ENCODE measurements at places on chromosomes 12 and 14.

DNA sequence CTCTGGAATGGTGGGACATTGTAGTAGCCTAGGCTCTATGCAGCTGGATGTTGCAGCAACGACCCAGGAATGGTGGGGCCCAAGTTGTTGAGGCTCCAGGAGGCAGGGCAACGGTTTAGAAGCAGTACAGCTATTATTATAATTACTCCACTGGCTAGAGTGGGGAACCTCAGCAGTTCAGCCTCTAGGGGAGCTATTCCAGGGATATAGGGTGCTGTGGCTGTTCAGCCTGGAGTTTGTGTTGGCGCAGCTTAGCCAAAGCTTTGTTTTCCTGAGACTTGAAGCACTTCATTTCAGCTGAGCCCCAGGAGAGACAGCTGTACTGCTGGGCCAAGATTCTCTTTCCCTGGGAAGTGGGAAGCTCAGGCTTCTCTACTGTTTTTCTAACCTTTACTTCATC, 1023.0 kb upstream of the ATXN7L3B start:
- no peak for DNase-seq

DNA sequence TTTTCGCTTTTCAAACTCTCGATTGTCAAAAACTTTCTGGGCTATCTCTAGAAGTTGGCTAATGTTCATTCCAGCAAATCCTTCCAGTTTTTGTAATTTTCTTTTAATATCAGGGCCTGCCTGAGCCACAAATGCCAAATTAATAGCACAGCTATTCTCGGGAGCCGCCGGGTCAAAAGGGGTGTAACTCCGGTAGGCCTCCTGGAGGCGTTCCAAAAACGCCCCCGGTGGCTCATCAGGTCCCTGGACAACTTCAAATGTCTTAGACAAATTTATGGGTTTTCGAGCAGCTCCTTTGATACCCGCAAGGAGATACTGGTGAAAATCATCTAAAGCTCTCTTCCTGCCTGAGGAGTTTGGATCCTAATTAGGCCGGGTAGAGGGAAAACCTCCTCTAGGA, 117.9 kb upstream of the PZP start:
- DNase-seq = no peak

- peak; percentile 69 for DNase-seq
Measured at GRCh38 chr14:99982537-99983250, 82.5 kb upstream of the EVL start.

- no peak for DNase-seq
Measured at GRCh38 chr14:81682134-81682533, 148.5 kb upstream of the SEL1L start.

- DNase-seq = no peak
Measured at GRCh38 chr14:96265383-96266095, 9.5 kb downstream of the BDKRB1 start.

DNA sequence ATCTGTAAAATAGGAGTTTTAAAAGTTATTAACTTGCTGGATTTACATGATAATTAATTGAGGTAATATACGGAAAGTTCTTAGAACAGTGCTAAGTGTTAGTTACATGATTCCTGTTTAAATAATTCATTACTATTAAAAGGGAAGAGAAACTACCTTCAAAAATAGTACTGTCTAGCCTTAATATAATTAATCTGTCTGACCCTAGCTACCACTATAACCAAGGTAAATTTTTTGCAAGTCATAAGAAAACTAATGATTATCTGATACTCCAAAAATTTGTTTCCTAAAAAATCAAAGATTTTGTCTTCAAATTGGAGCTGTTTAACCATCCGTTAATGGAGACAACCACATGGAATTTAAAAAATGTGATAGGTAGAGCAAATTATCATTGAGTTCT, 294.3 kb upstream of the FBXO33 start:
- DNase-seq = no peak

DNA sequence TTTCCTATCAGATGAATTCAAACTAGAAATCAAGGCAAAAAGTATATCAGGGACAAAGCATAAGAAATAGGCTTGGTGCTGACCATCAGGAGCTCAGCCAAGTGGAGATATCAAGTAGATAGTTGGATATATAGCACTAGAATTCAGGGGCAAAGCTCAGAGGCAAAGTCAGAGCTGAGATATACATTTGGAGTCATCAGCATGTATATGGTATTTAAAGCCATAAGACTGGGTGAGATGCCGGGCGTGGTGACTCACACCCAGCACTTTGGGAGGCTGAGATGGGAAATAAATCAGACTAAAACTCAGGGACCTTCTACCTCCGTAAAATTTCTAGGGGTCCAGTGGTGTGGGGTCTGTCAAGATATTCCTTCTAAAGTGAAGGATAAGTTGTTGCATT, 38.9 kb upstream of the LIMA1 start:
- no peak for DNase-seq

DNA sequence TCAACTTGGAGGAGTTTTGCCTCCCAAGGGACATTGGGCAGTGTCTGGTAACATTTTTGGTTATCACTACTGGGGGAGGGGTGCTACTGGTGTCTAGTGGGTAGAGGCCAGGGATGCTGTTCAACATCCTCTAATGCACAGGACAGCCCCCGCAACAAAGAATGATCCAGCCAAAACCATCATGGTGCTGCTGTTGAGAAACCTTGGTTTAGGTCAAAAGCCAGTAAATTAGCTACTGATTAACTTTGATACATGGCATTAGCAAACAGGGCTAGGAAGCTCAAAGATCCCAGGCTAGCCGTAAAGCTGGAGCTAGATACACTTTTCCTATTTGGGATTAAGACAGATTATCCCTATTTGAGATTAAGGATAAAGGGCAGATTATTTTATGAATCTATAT, 8.8 kb downstream of the ALKBH2 start:
- no peak for DNase-seq

DNA sequence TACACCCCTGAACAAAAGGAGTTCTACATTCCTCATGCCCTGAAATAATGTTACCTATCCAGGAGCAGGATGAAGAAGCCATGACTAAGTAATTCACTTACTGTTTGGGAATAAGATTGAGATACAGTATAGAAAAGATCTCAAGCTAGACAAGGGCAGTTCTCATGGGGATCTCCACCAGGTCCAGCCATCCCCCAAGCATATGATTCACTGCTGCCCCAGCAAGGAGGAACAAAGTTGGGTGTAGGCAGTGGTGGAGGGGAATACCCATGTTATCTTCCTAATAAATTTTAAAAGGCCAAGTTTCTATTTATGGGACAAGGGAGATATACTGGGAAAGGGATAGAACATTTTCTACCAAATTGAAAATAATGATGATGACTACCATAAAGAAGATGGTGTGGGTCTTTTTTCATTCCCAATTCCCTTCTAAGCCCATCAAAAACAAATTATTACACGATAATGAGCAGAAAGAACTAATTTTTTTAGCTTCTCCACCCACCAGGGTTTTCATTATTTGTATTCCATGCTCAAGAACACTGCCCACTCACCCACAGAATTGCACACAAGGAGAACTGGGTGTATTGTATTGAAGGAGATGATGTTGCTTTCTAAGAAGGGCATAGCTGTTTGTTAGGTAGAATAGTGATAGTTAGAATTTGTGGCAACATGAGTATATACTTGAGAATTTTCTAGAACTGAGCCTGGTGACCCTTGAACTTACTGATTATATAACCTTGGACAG, 204.6 kb downstream of the BTG1 start:
- DNase-seq = no peak

- DNase-seq = no peak
Measured at GRCh38 chr12:104596134-104596799, 139.5 kb downstream of the CHST11 start.

- no peak for DNase-seq
Measured at GRCh38 chr12:117580015-117580717, 218.7 kb upstream of the NOS1 start.

DNA sequence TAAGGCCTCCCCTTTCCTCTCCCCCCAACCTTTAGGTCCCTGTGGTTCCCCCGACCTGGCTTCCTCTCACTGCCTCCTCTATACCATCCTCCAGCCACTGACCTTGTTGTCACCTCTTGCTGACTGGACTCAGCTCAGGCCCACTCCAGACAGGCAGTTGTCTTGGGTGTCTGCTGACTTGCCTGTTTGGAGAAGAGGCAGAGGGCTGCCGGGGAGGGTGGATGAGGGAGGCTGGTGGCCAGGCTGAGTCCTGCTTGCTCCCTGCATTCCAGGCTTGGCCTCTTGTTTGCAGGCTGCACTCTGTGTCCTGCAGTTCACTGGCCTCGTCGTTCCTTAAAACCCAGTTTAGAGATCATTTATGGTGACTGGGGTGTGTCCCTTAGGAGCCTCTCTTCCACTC, 31.0 kb upstream of the RD3L start:
- DNase-seq = no peak

DNA sequence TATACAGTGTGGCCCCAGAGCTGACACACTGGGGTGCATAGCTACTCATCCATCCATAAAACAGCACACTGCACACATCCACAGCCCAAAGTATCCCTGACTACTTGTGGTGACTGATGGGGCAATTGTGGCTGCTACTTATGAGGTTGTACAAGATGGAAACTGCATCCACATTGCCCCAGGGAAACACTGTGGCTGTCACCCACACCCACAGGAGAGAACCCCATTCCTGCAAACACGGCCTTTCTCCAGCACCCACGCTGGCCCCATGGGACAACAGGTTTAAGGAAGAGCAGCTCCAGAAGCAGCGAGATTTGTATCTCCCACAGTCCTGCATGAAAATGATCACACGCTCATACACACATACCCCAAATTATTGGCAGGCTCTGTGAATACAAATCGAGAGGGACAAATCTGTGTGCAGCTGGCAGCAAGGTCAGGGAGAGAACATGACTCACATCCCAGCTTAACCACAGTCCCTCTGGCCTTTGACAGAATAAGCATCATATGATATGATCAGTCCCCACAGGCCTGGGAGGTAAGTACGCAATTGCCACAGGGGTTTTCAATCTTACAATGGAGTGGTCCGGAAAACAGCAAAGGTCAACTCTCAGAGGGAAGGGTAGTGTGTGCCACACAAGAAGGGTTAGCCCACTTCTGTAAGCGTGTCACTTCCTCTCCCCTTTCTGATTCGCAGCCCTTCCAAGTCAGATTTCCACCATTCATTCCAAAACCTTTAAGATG, 61.9 kb downstream of the ESR2 start:
- peak; percentile 50 for DNase-seq

DNA sequence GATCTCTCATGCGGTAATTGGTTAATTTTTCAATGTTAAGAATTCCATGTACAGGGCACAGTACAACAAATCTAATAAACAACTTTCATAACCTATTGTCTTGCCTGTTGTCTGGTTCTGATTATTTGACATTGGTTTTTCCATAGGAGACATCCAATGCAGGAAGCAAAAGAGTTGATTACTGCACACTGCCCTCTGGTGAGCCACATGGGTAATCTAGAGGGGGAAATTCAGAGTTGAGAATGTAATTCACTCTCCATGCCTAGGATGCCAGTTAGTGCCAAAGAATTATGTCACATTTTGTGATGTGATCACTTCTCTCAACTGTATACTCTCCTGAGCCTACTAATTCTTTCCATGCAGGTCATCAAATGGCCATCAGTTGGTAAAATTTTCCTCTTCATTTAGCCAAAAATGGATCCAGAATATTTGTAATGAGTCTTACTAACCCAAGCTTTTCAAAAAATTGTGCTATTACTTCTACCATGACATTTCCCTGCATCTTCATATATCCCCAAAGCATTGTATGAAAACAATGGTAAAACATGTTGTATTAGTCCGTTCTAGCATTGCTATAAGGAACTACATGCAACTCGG, 17.7 kb upstream of the CCDC91 start:
- no peak for DNase-seq

DNA sequence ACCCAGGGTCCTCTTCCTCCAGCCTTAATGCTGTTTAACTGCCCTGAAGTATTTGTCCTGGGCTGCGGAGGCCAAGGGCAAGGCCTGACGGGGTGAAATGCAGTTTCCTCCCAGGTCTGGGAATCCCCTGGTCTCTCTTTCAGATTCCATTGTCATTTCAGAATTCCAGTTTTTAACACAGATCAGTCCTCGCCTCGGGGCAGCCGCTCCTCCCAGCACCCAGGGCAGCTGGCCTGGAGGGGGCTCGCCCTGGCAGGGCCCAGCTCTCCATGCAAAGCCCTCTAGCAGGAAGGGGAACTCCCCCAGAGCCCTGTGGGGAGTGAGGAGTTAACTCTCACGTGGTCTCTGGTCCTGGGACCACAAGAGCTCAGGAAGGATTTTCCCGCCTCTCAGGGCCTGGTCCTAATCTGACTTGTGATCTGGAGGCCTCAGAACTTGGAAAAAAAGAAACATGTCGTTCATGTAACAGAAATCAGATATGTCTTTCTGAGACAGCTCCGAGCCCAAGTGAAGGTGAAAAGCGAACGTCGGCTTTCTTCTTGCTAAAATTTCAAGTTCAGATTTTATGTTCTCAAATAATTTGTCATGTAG, 265.6 kb upstream of the SFSWAP start:
- DNase-seq = no peak

DNA sequence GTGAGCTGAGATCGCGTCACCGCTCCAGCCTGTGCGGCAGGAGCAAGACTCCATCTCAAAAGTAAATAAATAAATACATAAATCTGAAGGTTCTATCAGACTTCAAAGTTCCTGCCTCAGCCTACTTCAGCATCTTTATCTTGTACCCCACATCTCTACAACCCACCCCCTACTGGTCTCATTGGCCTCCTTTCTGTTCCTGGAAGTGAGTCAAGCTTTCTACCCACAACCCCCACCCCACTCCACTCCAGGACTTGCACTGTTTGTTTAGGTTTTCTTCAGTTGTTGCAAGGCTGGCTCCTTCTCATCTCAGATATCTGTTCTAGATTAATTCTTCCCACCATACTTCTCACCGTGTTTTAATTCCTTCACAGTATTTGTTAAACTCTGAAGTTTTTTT, 714 bp upstream of the PSMC6 start:
- peak; percentile 65 for DNase-seq

GRCh38 chr14:61368781-61369453, 47.5 kb downstream of the PRKCH start:
- DNase-seq = no peak

DNA sequence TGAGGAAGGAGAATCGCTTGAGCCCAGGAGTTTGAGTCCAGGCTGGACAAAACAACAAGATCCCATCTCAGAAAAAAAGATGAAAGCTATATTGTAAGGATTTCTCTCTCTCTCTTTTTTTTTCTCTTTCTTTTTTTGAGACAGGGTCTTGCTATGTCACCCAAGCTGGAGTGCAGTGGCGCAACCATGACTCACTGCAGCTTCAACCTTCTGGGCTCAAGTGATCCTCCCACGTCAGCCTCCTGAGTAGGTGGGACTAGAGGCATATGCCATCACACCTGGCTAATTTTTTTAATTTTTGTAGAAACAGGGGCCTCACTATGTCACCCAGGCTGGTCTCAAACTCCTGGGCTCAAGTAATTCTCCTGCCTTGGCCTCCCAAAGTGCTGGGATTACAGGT, 5.8 kb upstream of the MRPL42 start:
- no peak for DNase-seq
